ENCODE measurements at places on chromosomes 1 and 21.

- no peak for DNase-seq
Measured at GRCh38 chr1:55305735-55306134, 90.6 kb upstream of the USP24 start.

DNA sequence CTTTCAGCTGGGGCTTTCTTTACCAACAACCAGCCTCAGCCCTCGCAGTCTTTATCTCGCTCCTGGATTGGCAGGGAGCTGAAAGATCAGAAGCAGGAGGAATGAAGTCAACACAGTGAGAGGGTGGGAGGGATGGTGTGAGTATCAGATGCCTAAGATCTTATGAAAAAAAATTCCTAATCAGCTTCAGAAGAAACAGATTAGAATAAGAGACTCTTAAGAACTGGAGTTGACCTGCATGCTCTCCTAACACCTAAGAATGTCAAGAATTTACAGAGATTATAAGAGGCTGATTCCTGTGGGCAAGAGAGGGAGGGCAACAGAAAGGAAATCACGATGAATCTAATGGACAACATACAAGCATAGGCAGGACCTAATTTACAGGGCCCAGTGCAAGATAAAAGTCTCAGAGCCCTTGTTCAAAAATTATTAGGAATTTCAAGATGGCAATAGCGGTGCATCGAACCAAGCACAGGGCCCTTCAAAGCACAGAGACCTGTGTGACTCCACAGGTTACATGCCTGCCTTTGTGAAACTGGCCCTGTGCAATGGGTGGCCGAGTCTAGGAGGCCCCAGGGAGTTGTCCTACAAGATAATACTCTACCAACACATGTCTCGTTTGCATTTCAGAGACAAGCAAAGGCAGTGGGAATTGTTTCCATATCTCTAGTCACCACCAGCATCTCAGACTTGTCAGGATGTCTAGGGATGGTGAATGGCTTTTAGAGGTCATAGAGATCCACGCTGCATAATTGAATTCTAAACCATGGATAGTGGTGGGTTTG is 65.3 kb upstream of the PPP2R5A start:
- no peak for DNase-seq

DNA sequence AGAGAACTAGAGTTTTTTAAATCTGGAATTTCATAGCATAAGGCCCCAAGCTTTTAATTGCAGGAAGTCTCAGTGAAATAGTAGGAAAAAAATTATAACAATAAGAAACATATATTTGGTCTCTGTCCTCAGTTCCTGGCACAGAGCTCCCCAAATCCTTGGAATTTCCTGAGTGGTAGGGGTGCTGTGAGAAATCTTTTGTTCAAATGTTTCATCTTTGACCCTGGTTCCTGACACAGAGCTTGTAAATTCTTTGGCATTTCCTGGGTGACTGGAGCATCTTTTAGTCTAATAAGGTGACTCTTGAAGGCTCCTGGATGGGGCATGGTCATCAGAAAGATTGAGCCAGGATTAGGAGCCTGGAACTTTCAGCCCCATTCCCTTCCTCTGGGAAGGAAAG is 225.7 kb upstream of the AJAP1 start:
- no peak for DNase-seq

DNA sequence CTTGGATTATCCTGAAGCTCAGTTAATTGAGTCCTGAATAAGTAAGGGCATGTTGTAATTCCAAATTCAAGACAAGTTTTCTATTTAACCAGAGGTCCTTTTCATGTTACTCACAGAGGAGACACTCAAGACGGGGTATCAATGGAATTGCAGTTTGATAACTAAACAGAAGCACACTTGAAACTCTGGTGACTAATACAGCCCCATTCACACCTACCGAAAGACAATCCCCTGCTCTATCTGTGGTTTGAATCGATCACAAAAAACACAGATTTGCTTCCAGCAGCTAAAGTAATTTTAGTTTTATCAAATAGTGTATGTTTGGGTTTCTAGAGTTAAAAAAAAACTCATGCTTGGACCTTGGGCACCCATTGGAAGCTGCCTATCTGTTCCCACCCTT is 60.4 kb downstream of the TEX35 start:
- DNase-seq, result no peak

DNA sequence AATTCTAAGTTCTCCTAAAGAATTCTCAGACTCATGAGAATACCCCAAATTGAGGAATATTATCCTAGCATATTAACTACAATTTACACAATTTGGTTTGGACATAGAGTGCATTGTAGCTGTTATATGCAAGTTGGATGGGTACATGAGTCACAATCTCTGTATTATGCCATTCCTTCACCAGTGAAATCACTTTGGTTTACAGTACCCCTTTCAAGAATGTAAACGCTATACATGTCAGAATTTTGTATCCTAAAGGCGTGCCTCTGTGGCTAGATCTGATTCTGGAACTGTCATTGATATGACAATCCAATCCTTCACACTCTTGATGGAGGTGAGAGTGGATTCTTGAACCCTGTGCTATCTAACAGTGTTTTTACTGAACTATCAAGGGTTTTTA is 6.7 kb upstream of the IL10RB start:
- no peak for DNase-seq

GRCh38 chr1:43405876-43406234 is 16.2 kb downstream of the SZT2 start:
- no peak for DNase-seq

GRCh38 chr1:236766506-236766905 is 28.6 kb upstream of the MTR start:
- DNase-seq, result no peak

DNA sequence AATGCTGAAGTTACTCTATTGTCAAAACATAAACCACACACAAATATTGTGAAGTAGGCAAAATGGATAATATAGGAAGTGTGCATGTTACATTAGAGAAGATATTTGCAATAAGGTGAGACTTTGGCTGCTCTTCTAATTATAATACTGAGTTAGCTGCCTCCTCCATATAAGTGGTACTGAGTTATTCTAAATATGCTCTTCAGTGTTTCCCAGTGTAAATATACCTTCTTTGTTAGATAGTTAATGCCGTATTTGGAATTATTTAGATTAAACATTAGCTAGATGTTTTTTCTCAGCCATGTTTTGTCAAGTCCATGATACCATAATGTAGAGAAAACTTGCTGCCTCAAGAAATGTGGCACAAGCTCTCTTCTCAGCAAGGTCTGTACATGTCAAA is 186.4 kb downstream of the PTPRC start:
- no peak for DNase-seq

DNA sequence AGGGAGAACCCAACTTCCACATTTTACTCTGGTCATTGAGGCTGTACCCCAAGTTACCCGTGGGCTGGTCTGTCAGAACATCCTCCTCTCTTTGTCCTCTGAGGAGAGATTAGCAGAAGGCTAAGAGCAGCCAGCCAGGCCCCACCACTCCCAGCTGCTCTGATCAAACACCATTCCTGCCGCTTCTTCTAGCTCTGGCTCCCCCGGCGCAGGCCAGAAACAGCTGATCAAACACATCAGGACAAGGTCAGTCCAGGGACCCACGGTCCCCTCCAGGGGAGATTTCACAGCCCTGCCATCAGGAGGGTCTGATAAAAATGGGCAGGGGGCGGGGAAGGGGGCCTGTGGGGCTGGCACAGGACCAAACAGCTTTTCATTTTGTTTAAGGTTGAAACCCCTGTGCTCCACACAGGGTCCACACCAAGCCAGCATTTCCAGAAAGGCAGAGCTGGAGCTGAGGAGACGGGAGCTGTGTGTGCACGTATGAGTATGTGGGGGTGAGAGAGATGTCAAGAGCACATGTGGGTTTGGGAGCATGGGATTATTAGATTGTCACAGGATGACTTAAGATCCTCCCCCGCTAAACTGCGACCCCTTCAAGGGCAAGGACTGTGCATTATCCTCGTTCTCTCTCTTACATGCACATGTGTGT is 29.9 kb upstream of the EPHA8 start:
- DNase-seq, result no peak

DNA sequence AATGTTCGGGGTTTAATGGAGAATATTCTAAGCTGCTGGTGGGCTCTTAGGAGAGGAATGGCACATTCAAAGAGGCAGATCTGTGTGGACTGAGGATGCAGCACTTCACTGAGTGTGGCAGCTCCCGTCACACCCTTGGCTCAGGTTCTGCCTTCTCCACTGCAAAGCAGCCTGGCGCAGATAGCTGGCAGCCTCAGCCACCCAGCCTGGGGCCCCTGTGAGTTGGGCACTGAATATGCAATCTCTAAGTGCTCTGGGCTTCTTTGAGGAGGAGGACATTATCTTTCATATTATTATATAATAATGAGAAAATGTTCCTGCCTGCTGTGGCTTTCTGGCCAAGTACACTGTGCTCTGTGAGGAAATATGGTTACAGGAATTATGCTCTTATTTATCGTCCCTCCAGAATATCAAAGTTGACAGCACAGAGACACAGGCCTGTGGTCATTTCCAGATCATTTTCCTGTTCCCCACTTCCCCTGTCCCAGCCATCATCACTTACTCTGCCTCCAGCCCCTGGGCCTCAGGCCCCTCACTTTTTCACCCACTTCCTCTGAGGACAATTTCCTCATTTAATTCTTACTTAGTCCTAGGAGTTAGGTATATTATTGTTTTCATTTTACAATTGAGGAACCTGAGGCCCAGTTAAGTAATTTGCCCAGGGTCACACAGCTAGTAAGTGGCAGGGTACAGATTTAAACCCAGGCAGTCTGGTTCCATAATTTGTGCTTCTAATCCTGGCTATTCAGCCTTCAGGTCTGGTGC is 53.6 kb downstream of the MAB21L3 start:
- no peak for DNase-seq

DNA sequence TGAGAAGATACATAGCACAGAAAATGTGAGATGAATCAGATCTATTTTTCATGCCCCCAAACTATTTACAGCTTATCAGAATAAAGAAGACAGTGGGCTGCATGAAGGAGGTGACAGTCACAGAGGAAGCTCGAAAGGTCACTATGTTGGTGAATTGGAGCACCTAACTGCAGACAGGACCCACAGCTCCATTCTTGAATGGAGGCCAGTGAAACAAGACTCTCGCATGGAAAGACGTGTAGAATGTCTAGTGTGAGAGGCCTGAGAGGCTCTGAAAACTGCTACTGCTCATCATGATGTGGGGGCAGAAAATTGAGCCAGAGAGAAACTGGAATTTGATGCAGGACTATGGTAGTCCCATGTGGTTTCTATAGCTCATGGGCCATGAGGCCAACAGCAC is 60.3 kb upstream of the CCDC190 start:
- no peak for DNase-seq

DNA sequence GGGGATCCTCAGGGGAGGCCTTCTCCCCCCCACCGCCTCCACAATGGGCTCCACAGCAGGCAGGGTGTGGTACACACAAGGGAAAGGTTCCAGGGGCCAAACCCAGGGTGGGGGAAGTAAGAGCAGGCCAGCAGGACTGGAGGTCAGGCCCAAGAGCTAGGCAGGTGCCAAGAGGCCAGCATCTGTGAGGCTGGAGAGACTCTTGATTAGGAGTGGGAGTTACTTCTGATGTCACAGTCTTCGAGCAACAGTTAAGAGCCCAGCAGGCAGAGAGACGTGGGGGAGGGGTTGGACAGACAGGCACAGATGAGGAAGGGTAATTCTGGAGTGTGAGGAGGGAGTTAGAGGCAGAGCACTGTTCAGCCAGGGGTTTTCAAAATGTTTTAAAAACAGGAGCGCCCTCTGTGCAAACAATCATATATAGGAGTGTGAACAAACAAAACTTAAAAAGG is 55.8 kb downstream of the SLC9A1 start:
- DNase-seq, result peak; percentile 71

- DNase-seq, result no peak
Measured at GRCh38 chr1:4752059-4752458, 97.7 kb downstream of the AJAP1 start.

GRCh38 chr1:90716552-90717355 is at the start of gene BARHL2:
Gene BARHL2, minus strand, starts transcription at chr1:90717302. Its CDS starts 107 bp downstream, at chr1:90717195.
- no peak for DNase-seq

DNA sequence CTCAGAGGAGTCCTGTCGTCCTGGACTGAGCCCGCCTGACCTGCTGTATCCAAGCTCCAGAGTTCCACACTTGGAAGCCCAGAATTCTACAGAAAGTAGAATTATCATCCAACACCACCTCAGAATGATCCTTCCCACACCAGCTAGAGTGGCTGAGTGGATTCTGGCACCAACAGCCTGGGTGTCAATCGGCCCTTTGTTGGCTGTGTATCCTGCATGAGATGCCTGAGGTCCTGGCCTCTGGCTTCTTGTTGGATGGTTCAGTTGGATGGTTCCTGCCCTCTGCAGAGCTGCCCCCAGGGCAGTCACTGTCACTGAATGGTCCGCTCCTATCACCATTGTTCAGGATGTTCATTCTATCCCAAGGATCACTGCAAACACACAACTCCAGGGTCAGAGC is 49.8 kb downstream of the PGBD5 start:
- no peak for DNase-seq

GRCh38 chr1:160209321-160210046 is 4.3 kb downstream of the PEA15 start:
- no peak for DNase-seq

GRCh38 chr1:155038602-155039307 is 5.1 kb downstream of the DCST1 start:
- DNase-seq, result peak; percentile 35

DNA sequence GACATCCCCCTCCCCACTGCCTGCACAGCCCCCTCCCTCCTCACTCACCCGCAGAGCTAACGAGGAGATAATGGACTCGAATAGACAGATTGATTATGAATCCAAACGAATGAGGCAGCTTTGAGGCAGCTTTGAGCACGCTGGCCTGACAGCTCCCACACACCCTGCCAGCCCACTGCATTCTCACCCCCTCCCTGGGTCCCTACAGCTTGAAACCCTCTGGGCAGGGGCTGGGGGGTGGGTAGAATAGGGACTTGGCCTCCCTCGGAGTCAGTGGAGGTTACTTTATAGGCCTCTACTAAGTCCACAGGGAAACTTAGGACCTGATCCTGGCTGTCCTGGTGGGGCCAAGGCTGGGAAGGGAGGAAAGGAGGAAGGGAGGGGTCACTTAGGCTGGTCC is 1.9 kb downstream of the NTRK1 start:
- DNase-seq, result no peak

GRCh38 chr1:70818401-70818800 is 229.2 kb downstream of the PTGER3 start:
- no peak for DNase-seq

GRCh38 chr1:26160527-26161414 is 1.9 kb downstream of the FAM110D start:
- no peak for DNase-seq

DNA sequence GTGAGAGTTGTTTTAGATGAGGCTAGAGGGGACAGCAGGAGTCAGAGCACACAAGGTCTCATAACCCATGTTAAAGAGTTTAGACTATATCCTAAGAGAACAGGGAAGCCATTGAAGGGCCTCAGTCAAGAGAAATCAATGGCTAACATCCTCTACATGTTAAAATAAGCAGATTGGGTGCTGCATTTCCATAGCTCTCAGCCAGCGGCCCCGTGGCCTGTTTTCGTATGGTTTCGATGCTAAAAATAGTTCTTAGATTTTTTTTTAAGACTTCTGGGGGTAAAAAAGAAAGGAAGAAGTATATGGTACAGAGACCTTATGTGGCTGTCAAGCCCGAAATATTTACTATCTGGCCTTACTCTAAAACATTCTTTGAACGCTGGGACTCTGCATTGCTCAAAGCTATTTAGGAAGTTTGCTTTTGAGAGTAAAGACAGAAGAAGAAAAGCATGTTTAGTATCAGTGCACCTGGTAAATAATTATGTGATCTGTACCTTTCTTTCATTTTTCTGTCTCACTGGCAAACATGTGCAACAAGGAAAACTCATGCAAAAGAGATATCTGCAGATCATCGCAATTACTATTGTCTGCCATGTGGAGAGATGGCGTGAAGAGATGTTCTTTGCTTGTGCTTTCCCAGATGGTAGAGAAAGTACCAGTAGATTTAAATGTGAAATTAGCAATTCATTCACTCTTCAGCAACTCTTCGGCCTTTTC is 8.4 kb downstream of the PDIK1L start:
- no peak for DNase-seq

All from GDM1 (cell line).